ENCODE measurements at places on chromosomes 16 and 17.

- peak; percentile 33 for DNase-seq
These were observed 10.6 kb upstream of the CETP start for GRCh38 chr16:56950881-56951771.

DNA sequence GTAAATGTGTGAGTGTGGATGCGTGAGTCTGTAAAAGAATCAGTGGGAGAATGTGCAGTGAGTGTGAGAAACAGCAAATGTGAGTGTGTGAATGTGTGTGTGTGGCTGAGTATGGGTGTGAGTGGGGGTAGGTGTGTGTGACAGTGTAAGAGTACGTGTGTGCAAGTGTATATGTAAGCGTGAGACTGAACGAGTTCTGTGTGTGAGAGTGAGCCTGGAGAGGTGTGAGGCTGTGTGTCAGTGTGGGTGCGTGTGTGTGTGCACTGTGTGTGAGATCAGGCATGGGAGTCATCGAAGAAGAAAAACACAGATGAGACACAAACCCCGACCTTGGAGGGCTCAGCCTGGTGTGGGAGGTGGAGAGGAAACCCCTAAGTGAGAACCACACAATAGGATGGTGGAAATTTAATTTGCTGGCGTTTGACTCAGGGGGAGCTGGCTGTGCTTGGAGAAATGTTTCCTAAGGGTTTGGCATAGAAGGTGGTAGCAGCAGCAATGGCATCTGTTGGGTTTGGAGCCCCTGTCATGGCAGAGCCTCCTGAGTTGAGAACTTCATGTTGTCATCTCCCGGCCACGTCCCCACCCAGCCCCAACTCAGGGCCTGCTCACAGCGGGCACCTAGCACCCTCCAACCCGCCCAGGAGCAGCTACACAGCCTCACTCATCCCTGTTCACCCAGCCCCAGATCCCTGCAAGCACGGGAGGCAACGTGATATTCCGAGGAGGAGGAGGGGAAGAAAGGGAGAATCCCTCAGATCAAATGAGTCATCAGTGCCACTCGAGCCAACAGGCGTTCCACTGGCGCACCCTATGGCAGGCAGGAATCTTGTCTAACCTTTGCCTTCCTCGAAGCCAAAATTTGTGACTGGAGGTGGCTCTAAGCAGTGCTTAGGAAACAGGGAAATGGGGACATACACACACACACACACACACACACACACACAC is 14.3 kb upstream of the NUBP1 start:
- no peak for DNase-seq

- peak; percentile 88 for DNase-seq
These were observed 14.6 kb downstream of the CACNA1H start for GRCh38 chr16:1167276-1168107.

- DNase-seq, result no peak
These were observed 158.6 kb downstream of the C16orf78 start for GRCh38 chr16:49531931-49532840.

DNA sequence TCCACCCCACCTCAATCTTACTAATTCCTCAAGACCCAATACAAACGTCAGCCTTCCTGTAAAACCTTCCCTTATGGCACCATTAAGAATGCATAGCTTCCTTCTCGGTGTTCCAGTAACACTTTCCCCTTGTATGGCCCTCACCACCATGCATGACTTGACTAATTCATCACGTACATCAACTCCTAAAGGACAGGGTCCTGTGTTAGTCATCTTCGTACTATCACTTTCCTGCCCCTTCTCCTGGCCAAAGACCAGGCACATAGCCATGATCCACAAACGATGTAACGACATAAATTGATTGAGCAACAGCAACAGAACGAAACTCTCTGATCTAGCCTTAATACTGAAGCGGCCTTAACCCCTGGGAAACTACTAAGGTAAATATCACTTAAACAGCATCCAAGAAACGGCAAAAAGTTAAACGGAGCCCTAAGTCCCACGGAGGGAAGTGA is 612 bp downstream of the PSMD12 start:
- no peak for DNase-seq

DNA sequence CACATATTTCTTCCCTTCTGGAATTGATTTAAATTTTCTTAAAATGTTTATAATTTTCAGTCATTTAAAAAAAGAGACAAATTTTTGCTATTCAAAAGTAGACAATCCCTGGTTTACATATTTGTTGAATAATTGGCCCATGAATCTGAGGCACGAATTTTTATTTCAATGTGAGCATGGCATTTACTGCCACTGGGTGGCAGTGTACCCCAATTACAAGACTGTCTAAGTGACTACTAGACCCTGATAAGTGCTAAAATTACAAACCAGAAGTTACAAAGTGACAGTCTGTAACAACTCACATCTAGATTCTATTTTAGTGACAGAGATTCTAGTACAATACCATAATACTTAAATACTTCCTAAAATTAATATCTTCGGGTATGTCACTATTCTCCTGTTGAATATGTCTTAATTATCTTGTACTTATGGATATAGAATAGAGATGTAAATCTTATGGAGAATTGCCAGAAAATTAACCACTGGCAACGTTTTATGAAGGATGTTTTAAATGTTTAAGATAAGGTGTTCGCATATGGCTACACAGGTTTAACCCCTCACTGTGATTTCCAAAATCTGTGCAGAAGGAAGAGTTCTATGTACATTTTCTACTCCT is 235.8 kb downstream of the MAP2K4 start:
- no peak for DNase-seq

GRCh38 chr16:25045696-25046381 is 30.7 kb upstream of the ARHGAP17 start:
- no peak for DNase-seq

DNA sequence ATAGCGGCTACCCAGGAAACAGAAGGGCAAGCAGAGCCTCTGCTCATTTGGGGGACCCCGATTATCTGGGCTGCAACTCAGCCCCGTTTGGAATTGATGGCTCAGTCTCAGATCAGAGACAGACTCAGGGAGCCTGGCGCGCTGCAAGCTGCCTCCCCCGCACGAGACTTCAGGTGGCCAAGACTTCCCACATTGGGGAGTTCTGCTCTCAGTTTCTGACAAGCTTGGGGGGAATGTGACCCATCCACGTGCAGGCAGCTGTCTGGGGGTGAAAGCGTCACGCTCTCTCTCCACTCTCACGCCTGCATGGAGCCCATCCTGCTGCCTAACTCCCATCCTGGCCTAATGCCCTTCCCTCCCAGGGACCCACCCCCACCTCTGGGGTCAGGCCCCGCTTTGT is 157.6 kb upstream of the GSE1 start:
- DNase-seq, result no peak

GRCh38 chr17:74316220-74316619 is 9.8 kb upstream of the KIF19 start:
- no peak for DNase-seq

GRCh38 chr17:9924735-9925191 is 19.7 kb upstream of the RCVRN start:
- no peak for DNase-seq

DNA sequence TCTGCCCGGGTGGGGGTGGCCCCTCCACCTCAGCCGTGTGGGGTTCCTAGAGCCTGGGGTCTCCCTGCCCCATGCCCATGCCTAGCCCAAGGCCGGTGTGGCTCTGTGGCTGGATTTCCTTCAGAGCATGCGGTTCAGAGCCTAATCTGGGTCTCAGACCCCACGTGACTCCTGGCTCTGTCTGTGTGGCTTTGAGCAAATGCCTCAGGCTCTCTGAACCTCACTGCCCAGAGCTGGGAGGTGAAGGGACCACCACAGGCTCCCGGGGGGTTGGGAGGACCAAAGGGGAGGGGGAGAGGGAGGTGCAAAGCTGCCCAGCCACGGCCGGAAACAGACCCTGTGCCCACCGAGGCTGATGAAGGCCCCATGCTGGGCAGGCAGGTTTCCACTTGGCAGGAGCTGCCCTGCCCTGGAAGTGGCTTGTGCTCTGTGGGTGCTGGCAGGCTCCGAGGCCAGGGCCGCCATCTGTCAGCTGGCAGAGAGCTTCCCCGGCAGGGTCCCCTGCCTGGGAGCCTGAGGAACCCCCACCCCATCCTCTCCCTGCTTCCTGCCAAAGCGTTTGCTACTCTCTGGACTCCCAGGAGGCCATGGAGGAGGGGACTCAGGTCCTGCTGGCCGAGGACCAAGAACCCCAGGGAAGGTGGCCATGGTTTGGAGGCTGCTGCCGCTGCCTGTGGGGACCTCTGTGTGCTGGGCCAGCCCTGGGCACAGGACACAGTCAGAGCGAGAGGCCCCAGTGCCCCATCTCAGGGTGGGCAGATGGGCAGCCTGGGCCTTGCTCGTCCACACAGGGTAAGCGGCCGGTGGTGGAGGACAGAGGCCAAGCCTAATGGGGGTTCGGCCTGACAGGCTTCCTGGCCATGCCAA is 4.0 kb downstream of the CDH15 start:
- DNase-seq, result no peak

DNA sequence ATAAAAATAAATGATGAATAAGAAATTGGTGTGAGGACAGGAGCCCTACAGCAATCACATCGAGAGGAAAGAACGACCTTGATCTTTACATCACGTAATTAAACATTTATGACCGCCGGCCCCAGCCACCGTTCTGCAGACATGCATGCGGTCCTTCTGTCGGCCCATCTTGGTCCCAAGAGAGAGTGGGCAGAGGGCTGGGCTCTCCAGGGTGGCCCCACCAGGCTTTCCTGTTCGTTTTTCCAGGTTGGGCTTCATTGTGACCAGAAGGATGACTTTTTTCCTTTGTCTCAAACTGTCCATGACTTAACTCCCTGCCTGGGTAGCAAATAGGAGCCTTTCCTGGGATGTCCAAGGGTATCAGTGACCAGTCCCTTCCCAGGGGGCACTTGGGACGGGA is 3.3 kb upstream of the CRISPLD2 start:
- DNase-seq, result no peak

GRCh38 chr16:69669577-69669976 is 56.8 kb downstream of the NQO1 start:
- DNase-seq, result no peak

DNA sequence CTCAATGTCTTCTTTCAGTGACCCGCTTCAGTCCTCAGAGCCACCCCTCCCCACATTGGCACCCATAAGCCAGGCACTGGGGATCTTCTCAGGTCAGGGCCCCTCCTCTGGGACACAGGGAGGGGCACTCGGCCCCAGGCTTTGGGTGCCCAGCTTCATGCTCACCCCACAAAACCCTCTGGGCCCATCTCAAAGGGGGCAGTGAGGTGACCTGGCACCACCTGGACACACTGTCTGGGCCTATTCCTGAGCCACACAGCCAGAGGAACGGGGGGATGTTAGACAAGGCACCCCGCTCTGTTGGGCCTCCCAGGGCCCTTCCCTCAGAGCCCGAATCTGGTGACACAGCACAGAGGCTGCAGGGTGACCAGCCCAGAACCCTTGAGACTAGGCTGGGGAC is 36.1 kb downstream of the TNFRSF13B start:
- DNase-seq, result no peak

- no peak for DNase-seq
These were observed 366.5 kb upstream of the C16orf82 start for GRCh38 chr16:26700250-26700649.

GRCh38 chr17:38602453-38602852 is 3.3 kb downstream of the SRCIN1 start:
- no peak for DNase-seq

DNA sequence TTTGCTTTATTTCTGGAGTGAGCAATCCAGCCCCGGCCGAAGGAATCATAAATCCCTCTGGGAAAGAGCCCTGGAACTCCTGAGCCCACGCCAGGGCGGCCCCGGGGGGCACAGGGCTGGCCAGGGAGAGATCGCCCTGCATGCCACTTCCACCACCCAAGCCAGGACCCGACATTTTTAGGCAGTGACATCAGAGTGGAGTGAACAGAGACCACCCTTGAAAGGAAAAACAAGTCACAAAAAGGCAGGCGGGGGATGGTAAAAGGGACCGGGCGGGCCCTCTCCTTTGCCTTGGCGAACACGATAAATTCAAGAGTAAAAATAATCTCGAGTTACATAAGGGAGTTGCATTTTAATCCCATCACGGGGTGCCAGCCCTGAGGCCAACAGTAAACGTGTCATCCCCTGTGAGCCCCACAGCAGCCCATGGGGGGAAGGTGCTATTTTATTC is 284.1 kb downstream of the C16orf95 start:
- no peak for DNase-seq

- no peak for DNase-seq
These were observed 80.9 kb upstream of the ZNF423 start for GRCh38 chr16:49936791-49937190.

DNA sequence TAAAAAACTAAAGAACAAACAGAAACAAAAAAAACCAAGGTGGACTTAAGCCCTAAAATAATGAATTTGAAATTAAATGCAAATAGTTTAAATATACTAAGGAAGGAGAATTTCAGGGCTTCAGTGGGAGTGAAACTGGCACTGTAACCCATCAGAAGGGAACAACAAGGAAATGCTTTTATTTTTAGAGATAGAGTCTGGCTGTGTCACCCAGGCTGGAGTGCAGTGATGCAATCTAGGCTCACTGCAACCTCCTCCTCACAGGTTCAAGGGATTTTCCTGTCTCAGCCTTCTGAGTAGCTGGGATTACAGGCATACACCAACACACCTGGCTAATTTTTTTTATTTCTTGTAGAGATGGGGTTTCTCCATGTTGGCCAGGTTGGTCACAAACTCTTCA is 625.2 kb upstream of the CDH8 start:
- no peak for DNase-seq

- DNase-seq, result no peak
These were observed 10.5 kb upstream of the MPO start for GRCh38 chr17:58291246-58291645.

DNA sequence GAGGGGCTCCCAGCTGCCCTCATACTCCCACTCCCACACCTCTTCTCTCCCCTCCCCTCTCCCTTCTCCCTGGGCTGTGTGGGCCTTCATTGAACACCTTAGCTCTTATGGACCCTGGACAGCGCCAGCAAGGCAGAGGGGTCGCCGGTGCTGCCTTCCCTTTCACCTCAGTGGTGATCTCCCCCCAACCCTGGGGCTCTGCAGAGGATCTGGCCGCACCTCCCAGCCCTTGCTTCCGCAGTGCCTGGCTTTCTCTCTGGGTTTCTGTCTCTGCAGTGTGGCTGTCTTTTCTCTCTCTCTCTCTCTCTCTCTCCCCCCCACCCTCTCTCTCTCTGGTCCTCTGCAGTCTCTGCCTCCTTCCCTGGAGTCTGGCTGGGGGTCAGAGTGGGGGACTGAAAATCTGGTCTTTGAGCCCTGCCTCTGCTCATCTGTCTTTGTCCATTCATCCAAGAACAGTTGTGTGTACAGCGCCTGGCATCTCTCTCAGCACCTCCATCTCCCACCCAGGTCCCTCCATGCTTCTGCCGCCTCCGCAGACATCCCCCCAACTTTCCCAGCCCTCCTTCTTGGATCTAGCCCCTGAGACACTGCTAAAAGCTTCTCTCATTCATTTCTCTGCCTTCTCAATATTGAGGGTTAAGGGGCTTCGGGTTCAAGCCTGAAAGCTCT is 1.1 kb downstream of the SEZ6L2 start:
- no peak for DNase-seq

- DNase-seq, result no peak
These were observed 7.8 kb downstream of the DPEP1 start for GRCh38 chr16:89621136-89621697.

Data from D721Med (cell line).